Heart left ventricle (tissue), 16 donors: ENCODE measurements at places on chromosomes 2 and 18. TPM values are rescaled to one million over a fixed set of nuclear protein-coding genes. Genes with fewer than 3 reads are reported as not detected.

GRCh38 chr2:69577467-69578197 is 65.9 kb downstream of the AAK1 start:
- no peak for DNase-seq

DAPL1 gene
- 1.3 TPM for polyA plus RNA-seq

- DNase-seq: no peak
Measured at GRCh38 chr2:201204655-201205514, 21.9 kb downstream of the CASP10 start.

- DNase-seq: no peak
Measured at GRCh38 chr2:124091721-124092120, 66.6 kb downstream of the CNTNAP5 start.

DNA sequence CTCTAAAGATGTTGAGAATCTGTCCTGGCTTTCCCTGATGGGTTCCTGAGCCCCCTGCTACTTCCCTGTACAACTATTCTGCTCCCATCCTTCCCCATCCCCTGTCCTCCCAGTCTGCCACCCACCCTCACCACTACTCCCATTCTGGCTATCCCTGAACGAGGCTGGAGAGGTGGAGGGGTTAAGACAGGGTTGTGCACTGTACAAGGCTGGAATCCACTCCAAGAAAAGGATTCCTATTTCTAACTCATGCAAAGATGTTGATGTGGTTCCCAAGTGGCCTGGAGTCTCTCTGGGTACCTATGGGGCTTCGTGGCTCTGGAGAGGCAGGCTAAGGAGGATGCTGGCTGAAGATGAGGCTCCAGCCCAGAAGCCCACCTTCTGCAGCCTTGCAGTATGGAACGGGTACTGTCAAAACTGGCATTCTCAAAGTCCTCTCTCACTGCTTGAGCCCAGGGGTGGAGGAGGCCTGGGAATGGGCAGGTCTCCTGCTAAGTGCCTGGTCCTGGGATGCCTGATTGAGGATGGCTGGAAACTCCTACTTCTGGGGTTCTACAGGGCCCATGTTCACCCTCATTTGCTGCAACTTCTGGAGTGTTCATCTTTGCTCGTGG is 1.3 kb upstream of the FEV start:
- DNase-seq: no peak

DUSP11 gene
- 10.5 TPM for polyA plus RNA-seq

DNA sequence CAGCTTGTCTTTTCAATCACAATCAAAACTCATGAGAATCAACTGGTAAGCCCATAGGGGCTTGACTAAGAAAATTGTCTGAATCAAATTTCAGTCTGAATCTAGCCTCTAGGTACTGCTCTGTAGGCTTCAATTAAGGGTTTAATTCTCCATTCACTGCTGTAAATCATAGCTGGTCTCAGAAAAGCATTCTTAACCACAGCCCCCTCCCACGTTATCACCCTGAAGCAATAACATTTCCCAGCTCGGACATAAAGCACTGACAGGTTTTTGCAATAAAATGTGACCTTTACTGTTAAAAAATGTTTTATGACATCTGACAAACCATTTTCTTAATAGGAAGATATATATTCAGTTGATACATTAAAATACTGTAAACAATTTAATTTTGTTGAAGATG is 55.0 kb downstream of the LRP1B start:
- DNase-seq: no peak

GRCh38 chr2:44040365-44040764 is 44.6 kb upstream of the LRPPRC start:
- no peak for DNase-seq
